ENCODE measurements at places on chromosomes 7 and 10.
A peak's percentile ranks its signal among the peaks of the same experiment; 100 is the strongest.

DNA sequence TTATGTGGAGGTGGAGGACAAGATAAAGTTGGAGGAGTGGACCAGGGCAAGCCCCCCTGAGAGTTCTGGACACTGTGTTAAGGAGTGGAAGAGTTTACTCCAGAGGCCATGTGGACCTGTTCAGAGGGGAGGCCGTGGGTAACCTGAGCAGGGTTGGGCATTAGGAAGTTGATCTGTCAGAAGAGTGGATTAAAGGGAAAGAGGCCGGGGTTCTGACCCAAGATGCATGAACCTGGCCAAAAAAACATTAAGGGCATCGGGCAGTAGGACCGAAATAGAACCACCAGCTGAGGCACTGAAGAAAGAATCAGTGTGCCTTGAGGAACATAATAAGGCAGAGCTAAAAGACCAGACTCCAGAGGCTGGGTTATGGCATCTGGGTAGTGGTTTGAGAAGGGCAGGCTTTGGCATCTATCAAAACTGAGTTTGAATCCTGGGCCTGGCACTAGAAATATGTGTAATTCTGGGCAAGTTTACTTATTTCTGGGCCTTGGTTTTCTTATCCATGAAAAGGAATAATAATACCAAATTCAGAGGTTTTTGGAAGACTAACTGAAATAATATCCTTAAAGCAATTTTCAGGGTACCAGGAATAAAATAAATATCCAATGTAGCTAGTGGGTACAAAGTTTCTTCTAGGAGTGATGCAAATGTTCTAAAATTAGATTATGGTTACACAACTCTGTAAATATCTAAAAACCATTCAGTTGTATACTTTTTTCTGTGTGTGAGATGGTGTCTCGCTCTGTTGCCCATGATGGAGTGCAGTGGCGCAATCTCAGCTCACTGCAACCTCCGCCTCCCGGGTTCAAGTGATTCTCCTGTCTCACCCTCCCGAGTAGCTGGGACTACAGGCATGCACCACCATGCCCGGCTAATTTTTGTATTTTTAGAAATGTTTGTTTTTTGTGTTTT, 10.9 kb upstream of the FRAT1 start:
- DNase-seq: no peak

- no peak for DNase-seq
These were observed 25.2 kb downstream of the GET4 start for GRCh38 chr7:901388-902154.

DNA sequence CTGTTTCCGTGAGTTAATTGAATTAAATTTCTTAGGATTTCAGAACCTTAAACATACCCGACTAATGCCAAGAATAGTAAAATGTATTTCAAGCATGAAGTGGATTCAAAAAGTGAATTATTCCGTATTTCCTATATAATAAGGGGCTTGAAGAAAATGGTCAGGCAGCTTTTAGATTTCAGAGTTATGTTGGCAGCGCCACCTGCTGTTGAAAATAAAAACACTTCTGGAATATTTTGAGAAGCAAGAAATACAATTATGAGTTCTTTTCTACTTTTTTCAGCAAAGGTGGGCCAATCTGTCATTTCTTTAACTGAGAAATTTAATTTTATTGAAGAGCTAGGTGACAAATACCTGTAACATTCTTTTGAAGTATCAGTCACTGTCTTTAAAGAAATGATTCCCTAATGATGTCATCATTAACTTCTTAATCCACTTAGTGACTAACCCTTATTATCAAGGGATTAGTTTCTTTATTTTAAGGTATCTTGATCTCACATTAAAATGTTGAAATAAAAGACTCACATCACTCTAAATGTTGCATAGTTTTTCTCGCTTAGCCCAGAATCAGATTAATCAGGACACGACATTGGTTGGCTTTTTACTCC, 36.6 kb upstream of the AGR3 start:
- no peak for DNase-seq

DNA sequence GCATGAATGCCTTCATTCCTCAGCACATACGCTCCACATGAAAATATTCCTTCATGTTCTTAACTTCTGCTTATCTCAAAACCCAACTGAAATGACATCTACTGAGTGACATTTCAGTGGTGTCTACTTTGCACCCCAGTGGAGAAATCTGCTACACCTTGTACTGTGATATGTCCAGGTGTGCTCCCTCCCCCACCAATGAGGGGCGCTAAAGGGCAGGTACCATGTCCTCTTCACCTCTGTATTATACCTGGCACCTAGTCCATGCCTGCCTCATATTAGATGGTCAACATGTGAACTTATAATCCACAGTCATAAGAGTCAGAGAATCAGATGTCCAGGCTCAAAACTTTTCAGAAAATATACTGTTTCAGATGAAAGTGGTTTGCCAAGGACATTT, 2.1 kb downstream of the PAXIP1 start:
- no peak for DNase-seq

GRCh38 chr7:122413339-122413738, 108.8 kb upstream of the FEZF1 start:
- no peak for DNase-seq

GRCh38 chr10:12208460-12208859, 12.5 kb downstream of the CDC123 start:
- no peak for DNase-seq

DNA sequence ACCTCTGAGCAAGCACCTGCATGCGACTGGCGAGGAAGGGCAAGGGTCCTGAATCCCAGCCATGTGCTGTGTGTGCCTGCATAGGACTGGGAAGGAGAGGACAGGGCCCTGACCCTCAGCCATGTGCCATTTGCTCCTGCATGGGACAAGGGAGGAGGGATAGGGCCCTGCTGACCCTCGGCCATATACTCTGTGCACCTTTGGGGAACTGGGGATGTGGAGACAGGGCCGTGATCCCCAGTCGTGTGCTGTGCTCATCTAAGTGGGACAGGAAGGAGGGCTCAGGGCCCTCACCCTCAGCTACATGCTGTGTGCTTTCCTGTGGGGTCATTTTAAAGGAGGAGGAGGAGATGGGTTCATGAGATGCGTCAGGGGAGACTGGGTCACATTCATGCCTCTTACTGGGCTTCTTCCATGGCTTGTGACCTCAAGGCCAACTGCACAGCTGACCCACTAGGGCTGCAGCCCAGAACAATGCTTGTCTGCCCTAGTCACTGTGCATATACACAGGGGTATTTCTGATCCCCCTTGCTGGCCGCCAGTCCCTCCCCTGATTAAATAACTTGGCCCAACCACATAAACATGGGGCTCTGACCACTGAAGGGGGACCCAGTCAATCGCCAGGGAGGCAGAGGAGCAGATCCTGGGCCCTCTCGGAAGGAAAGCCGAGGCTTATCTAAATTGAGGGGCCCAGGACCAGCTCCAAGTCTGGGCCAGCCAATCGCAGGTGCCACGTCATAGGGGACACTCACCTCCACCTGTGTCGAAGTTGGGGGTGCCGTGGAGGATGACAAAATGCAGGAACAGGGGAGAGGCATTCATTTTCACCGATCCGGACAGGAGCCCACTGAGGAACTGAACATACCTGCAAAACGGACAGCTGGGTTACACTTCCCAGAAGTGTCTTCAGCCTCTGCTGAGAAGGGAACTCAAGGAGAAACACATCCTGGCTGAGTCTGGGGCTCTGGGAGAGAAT, 167.3 kb downstream of the TNS3 start:
- no peak for DNase-seq

GRCh38 chr7:28595076-28595475, 182.8 kb downstream of the CREB5 start:
- DNase-seq: no peak

- DNase-seq: no peak
These were observed 13.1 kb downstream of the SFXN3 start for GRCh38 chr10:101044117-101044516.

DNA sequence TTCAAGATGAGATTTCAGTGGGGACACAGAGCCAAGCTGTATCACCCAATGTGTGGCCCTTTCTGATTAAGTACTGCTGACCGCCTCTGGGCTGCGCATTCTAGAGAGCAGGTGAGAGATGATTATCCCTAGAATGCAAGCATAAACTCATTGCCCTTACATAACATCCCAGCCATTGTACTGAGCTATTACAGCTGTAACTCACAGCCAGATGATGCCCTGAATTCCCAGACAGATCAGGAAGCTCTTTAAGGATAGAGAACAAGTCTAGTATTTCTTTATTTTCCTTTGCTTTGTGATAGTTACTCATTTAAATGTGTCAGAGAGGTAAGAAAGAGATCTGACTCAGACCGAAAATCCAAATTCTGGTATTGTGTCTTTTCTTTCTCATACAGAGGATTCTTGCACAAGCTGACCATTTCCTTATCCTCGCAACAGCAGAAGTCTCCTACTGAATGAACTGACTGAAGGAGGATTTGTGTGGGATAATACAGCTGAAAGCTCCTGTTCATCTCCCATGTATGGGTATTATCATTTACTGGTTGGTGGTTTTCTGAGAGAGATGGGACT, 58.4 kb downstream of the ZNF22 start:
- DNase-seq: no peak

DNA sequence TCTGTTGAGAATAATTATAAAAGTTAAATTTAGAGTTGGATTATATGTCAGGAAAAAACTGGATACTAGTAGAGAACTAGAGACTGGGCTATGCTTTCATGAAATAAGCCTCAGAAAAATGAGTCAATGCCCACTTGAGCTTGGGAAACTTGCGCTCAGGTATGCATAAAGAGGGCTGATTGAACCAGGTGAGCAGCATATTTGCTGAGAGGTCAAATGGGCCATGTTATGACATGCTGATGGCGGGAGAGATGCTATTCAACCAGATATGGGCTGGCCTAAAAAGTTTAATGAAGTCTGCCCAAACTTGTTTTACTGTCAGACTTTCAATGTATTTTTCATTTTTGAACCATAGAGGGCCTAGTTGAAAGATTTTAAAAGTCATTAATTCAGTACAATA, 837.6 kb upstream of the GHITM start:
- DNase-seq: no peak

- DNase-seq: no peak
These were observed 164.0 kb downstream of the FANK1 start for GRCh38 chr10:126060261-126060931.

- no peak for DNase-seq
These were observed 189.8 kb downstream of the CELF2 start for GRCh38 chr10:11207560-11207844.

GRCh38 chr10:17026686-17027485, 102.7 kb downstream of the CUBN start:
- peak; percentile 65 for DNase-seq

DNA sequence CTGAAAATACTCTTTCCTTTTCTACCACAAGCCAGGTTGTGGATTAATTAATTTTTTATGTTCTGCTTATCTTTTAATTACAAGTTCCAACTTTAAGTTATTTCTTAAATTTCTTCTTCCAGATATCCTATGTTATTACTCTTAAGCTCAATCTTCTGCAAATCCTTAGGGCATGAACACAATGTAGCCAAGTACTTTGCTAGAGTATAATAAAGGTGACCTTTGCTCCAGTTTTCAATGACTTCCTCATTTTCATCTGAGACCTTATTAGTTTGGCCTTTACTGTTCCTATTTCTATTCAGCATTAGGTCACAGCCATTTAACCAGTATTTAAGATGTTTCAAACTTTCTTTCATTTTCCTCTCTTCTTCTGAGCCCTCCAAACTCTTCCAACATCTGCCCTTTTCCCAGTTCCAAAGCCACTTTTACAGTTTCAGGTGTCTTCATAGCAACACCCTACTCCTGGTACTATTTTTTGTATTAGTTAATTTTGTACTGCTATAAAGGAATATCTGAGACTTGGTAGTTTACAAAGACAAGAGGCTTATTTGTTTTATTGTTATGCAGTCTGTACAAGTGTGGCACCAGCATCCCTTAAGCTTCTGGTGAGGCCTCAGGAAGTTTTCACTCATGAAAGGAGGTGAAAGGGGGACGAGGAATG, 886.2 kb upstream of the GHITM start:
- no peak for DNase-seq

DNA sequence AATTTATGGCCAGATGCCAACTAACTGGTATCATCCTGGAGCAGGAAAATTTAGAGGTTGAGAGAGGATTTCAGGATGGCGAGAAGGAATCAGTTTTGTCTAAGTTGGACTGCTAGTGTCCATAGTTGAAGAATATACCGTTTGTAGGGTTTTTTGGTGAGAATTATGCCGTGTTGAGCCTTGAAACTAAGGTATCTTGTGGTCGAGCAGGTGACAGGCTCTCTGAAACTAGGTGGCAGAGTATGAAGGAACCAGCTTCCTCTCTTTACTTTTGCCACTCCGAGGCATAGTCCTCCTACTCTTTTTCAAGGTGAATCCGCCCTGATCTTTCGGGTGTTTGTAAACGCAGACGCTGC, 9.7 kb downstream of the MDFIC start:
- DNase-seq: no peak

DNA sequence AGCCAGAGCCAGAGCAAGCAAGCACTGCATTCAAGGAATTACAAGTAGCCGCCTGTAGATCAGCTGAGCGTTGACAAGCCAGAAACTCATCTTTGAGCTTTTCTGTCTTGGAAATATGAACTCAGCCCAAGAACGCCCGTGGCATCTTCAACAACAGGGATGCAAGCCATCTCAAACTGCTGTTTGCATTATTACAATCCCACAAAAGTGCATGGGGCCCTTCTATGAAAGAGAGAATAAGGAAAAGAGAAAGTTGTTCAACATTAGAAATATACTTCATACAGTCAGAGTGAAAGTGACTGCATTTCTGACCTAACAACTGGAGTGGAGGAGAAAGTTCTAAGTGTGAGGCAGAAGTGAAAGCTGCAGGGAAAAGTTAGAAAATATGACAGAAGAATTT, 6.5 kb downstream of the SGCE start:
- no peak for DNase-seq

- DNase-seq: no peak
These were observed 2.0 kb downstream of the EIF3A start for GRCh38 chr10:119078422-119079179.

Measured in activated effector memory CD4-positive, alpha-beta T cell treated with Interleukin-2 at 50 U/mL for 16 hours (primary cell).